ENCODE measurements at places on chromosomes 6 and 20. TPM values are rescaled to one million over a fixed set of nuclear protein-coding genes. Genes with fewer than 3 reads are reported as not detected.

The SAPCD1 gene
- total RNA-seq, result 16.4 TPM

The COX4I2 gene
- not detected for total RNA-seq

The SIRPA gene
- not detected for total RNA-seq

The IPCEF1 gene
- total RNA-seq, result 0.34 TPM

The MOXD1 gene
- not detected for total RNA-seq

The PGM3 gene
- 29.2 TPM for total RNA-seq

The FAM83C gene
- total RNA-seq, result not detected

The TMEM30A gene
- total RNA-seq, result 52.7 TPM

The PACRG gene
- not detected for total RNA-seq

The SLC22A1 gene
- 1.2 TPM for total RNA-seq

The SRPK1 gene
- 149 TPM for total RNA-seq

The FLRT3 gene
- not detected for total RNA-seq

Data from activated T-helper 2 cell treated with anti-CD3 and anti-CD28 coated beads, Interferon-gamma antibody, Interleukin-2, Interleukin-4, amounts not matched to agents 10 μg/mL and 5 μg/mL and 100 μg/mL, durations not matched to agents 14 hours and 24 hours and 36 hours (primary cell).